Stimulated activated CD8-positive, alpha-beta memory T cell treated with anti-CD3 and anti-CD28 coated beads, Interleukin-4, amount 100 ng/mL, for 1 hour (primary cell): ENCODE measurements at places on chromosomes 7 and 10.

DNA sequence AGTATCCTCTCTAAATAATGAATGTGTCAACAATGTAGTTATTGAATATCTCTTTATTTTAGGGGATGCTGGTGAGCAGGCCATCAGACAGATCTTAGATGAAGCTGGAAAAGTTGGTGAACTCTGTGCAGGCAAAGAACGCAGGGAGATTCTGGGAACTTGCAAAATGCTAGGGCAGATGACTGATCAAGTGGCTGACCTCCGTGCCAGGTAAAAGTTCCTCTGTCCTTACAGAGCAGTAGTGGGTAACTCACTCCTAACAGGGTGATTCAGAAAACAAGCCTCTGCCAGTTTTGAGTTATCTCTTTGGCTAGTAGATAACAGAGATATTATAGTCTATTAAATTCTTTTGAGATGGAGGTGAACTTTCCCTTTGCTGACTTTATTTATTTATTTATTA lies 67.3 kb downstream of the AP3M1 start:
- DNase-seq, result no peak

DNA sequence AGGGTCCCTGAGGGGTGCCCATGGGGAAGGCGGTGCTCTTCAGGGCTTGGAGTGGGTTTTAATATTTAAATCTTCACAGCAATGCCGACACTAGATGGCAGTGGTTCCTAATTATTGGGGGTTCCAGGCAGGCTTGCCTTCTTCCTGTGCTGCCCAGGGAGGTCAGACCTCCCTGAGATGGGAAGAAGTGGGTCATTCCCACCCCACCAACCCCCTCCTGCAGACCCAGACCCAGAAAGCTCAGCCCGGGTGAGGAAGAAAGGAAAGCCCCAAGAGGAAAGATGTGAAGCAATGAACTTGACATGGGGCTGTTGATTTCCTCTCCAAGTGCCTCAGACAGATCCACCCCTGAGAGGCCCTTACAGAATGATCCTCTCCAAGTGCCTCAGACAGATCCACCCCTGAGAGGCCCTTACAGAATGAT lies 85.1 kb upstream of the LANCL2 start:
- no peak for DNase-seq

DNA sequence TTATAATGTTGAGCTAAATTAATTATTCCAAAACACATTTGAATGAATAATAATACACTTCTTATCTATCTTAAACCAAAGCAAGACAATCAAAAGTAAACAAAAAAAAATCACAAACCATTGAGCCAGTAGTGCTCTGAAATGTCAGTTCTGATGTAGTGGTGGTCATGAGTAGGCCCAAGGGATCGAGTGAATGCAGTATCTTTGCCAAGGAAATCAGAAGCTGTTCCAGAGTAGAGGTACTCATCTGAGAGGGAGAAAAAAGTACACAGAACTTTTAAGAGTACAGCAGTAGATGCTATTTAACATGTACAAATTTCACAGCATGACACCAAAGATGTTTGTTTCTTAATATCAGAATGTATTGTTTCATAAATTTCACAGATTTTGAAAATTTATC lies 121.5 kb downstream of the SEMA3D start:
- DNase-seq, result no peak

DNA sequence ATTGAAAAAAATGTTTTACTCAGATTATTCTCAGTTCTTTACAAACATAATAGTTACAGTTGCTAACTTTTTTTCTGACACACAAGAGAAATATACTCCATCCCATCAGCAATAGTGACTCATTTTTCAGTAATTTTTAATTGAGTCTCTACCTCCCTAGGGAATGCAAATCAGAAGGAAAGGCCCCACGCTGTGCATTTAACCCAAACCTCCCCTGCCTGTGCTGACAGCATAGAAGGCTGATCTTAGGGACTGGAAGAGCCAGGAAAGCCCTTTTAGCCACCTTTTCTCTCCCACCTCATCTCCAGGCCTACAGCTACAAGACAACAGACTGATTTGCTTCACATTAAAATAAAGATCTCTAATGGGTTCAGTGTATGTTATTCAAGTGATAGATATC lies 24.7 kb upstream of the PIK3CG start:
- DNase-seq, result no peak

- no peak for DNase-seq
Measured at GRCh38 chr7:100680576-100681271, 7.2 kb downstream of the GNB2 start.
